ENCODE measurements at places on chromosomes 13 and 19. TPM values are rescaled to one million over a fixed set of nuclear protein-coding genes. Genes with fewer than 3 reads are reported as not detected.
A peak's percentile ranks its signal among the peaks of the same experiment; 100 is the strongest.

CEACAM7 gene
- total RNA-seq = not detected

- no peak for DNase-seq
Observed at GRCh38 chr13:43573361-43573740, 213.4 kb downstream of the ENOX1 start.

- DNase-seq = no peak
Observed at GRCh38 chr19:3672993-3673392, 27.3 kb downstream of the PIP5K1C start.

GRCh38 chr19:11359421-11359820 is 4.2 kb downstream of the PLPPR2 start:
- DNase-seq = no peak

DNA sequence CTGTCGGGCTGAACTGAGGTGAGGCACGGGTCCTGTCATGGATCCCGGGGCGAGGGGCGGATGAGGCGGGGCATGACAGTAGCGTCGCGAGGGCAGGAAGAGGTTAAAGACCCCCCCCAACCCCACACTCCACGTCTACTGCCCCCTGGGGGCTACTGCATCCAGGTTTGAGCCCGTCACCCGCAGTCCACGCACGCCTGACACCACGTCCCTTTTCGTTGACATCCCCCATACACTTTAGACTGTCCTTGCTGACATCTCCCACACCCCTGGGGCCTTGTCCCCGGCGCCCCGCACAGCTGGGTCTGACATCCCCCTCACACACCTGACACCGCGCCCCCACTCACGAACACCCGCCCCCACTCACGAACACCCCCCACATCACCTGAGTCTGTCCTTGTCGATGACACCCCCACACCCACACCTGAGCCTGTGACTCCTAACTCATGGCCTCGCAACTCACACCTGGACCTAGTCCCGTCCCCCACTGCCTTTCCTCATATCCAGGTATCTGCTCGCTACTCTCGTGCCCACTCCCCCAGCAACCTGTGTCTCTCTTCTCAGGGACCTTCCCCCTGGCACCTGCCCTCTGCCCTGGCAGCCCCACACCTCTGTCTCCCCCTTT is 416 bp downstream of the SLC25A42 start:
- peak; percentile 8 for DNase-seq

DNA sequence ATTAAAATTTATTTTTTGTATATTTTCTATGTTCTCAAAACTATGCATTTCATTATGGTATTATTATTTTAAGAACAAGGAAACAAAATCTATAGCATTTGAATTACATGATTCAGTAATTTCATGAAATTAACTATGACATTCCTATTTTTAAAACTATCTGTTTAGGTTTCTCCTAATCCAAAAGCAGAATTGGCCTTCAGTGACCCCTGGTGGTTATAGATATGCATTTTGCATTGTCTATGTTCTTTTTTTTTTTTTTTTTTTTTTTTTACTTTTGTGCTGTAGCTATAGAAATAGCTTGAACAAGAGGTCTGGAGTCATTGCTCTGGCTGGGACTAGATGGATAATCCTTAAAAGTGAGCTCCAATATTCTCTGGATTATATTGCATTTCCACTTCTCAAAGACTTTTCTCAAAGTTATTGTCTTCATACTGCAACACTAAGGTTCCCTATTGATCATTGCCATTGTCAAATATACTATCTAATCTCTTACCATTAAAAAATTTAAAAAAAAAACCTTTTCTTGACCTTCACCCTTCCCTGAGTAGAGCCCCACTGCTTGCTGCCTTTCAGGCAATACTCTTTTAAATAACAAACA is 15.9 kb upstream of the DNAJC3 start:
- no peak for DNase-seq

DNA sequence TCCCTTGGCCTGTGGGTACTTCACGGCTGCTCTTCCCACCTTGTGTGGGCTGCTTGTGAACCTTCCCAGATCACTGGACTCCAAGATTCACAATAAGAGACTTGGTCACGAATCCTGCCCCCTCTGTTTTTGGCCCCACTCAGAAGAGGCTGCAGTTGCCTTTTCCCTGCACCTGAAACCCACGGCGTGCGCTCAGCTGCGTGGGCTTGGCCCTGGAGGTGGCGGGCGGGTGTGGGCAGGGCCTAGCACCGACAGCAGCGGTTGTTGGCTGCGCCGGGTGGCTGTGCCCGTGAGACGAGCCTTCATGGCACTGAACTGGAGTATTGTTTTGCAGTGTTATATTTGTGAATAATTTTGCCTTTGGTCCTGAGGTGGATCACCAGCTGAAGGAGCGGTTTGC is 33.8 kb downstream of the PLEKHJ1 start:
- no peak for DNase-seq

- DNase-seq = no peak
Observed at GRCh38 chr13:66347486-66348117, 882.5 kb downstream of the PCDH9 start.

CCL25 gene
- 0.60 TPM for total RNA-seq

GRCh38 chr13:94556041-94556440 is 39.9 kb downstream of the TGDS start:
- no peak for DNase-seq

NOVA2 gene
- 0.58 TPM for total RNA-seq

- no peak for DNase-seq
Observed at GRCh38 chr19:51779181-51779580, 15.8 kb upstream of the FPR3 start.

CD177 gene
- not detected for total RNA-seq

DNA sequence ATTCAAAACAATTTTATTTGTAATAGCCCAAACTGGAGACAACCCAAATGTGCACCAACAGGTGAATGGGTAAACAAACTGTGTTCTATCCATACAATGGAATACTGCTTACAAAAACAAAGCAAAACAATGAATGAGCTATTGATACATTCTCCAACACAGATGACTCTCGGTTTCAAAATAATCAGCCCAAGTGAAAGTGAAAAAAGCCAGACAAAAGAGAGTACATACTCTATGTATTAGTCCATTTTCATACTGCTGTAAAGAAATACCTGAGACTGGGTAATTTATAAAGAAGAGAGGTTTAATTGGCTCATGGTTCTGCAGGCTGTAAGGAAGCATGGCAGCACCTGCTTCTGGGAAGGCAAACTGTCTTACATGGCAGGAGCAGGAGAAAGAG is 65.2 kb upstream of the LRCH1 start:
- DNase-seq = no peak

DNA sequence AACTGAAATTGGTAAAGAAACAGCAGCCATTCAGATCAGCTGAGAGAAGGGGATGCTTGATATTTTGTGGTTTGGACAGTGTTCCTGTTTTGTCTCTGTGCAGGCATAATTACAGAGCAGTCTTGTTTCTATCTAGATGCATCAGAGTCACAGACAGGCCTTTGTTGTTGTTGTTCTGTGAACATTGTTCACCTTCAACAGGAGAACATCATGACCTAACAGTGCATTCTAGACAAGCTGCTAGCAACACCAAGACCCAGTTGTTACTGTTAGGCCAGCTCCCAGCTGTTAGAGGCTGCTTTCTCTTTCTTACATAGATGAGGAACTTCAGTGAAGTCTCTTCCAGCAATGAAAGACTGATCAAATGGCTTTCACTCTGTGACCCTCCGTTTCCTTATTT is 8.5 kb upstream of the LSR start:
- DNase-seq = no peak

DNA sequence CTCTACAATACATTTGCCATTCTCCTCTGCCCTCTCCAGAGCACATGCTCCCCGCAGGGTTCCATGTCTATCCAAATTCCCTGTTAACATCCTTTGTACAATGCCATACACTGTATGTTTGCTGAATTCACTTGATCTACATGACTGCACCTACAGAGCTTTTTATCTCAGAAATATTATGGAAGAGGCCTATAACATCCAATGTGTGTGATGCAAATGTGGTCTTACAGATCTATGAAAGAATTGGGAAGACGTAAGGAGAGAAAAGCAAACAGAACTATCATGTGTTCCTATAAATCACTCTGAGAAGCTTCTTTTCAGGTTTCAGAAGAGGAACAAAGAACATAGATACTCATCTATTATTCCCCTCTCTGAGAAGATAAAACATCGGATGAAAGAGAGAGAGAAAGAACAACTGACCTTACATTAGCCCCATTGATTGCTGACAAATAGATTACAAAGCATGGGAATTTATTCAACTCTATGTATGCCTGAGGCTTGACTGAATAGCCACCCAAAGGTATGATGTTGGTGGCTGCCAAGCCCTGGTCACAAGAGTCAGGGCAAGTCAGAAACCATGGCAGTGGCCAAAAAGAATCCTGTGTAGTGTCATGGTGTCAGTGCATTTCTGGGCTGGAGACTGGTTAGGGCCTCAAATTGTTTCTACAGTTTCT is 425.2 kb downstream of the FOXO1 start:
- no peak for DNase-seq

DNA sequence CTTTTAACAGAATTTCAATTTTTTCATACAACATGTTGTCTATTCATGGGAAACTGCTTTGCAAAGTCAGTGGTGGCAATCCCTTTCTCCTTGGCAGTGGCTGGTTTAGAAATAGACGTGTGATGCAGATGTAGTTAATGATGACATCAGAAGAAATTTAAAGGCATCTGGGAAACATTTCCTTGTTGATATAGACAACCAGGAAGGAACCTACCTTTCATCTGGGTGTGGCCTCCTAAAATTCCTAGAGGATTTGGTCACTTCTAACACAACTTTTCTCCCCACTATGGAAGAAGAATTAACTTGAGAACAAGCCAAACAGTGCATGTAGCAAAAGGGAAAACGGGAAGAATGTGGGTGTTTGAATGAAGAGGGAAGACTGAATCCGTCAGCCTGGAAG is 102.8 kb downstream of the EFNB2 start:
- no peak for DNase-seq

- no peak for DNase-seq
Observed at GRCh38 chr13:111304603-111305289, 15.7 kb upstream of the TEX29 start.

DNA sequence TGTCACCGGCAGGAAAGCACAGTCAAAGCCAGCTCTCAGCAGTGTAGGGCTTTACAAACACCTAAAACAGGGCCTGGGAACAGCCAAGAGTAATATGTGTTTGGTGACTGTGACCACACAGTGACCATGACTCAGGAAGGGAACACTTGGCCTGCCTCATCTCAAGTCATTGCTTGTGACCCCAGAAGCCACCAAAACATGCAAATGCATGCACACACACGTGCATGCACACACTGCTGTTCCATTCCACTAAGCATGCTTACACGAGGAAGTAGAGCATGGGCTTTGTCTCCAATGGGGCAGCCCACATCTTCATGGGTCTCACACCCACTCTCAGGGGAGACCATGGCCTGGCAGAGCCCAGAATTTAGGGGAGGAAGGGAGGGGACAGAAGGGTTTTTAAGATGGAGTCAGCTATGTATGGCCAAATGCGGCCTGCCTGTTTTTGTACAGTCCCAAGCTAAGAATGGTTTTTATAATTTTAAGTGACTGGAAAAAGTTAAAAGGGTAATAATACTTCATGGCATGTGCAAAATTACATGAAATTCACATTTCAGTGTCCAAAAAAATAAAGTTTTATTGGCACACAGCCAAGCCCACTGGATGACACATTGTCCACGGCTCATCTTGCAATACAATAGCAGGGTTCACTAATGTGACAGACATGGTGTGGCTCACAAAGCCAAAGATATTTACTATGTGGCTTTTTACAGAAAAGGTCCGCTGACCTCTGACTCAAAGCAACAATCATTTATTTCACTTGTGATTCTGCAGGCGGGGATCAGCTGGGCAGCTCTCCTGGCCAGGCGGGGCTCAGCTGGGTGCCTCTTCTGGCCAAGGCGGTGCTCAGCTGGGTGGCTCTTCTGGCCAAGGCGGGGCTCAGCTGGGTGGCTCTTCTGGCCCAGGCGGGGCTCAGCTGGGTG is 17.3 kb downstream of the ZFR2 start:
- no peak for DNase-seq

CRLF1 gene
- not detected for total RNA-seq

- no peak for DNase-seq
Observed at GRCh38 chr19:50969413-50969760, at the start of gene KLK6. Gene KLK6 (minus strand): TSS chr19:50969591. CDS start chr19:50968104, 1,487 bp downstream.

VSTM2B gene
- total RNA-seq = not detected

- peak; percentile 46 for DNase-seq
Observed at GRCh38 chr19:7507884-7508283, 8.0 kb upstream of the ZNF358 start.

DNA sequence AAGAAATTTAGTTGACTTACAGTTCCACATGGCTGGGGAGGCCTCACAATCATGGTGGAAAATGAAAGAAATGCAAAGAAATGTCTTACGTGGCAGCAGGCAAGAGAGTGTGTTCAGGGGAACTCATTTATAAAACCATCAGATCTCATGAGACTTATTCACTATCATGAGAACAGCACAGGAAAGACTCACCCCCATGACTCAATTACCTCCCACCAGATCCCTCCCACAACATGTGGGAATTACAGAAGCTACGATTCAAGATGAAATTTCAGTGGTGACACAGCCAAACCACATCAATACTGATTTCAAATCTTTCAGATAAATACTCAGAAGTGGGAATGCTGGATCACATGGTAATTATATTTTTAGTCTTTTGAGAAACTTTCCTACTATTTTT is 1357.9 kb downstream of the SLITRK5 start:
- no peak for DNase-seq

DNA sequence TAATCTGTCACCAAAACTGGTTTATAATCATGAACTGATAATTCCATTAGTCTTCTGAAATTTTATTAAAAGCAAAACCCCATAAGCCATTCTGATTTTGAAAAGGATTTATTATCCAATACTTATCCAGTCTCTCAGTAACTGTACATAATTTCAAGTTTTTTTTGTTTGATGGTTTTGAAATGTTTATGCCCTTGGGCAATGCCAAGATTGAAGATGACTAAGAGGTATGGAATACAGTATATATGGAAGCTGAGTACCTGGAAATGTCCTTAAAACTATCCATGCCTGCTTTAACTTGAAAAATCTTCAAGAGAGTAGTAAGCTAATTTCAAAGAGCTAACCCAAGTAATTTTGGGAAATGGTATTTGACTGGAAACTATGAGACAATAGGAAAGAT is 1.8 kb upstream of the NEK5 start:
- no peak for DNase-seq

DNA sequence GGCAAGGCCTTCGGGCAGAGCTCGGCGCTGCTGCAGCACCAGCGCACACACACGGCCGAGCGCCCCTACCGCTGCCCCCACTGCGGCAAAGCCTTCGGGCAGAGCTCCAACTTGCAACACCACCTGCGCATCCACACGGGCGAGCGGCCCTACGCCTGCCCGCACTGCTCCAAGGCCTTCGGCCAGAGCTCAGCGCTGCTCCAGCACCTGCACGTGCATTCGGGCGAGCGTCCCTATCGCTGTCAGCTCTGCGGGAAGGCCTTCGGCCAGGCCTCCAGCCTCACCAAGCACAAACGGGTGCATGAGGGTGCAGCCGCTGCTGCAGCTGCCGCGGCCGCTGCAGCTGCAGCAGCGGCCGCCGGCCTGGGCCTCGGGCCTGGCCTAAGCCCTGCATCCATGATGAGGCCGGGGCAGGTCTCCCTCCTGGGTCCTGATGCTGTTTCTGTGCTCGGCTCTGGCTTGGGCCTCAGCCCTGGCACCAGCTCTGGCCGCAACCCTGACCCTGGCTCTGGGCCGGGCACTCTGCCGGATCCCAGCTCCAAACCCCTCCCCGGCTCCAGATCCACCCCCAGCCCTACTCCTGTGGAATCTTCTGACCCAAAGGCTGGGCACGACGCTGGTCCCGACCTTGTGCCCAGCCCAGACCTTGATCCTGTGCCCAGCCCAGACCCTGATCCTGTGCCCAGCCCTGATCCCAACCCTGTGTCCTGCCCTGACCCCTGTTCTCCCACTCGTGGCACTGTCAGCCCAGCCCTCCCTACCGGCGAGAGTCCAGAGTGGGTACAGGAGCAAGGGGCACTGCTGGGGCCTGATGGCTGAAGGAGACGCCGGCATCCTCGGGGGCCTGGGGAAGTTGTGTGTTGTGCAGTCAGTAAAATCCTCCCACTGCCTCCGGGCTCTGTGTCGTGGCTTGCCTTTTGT is 2.0 kb upstream of the MCOLN1 start:
- DNase-seq = no peak

Data from activated T-cell treated with anti-CD3 and anti-CD28 coated beads, Interleukin-2, amount 50 U/mL, for 72 hours (primary cell).